ENCODE measurements at places on chromosomes 7 and 10.

DNA sequence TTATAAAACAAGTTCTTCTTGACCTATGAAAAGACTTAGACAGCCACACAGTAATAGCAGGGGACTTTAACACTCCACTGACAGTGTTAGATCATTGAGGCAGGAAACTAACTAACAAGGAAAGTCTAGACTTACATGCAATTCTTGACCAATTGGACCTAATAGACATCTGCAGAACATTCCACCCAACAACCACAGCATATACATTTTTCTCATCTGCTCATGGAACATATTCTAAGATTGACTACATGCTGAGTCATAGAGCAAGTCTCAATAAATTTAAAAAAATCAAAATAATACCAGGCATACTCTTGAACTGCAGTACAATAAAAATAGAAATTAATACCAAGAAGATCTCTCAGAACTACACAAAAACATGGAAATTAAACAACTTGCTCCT lies 219.5 kb upstream of the HPS1 start:
- DNase-seq, result no peak

DNA sequence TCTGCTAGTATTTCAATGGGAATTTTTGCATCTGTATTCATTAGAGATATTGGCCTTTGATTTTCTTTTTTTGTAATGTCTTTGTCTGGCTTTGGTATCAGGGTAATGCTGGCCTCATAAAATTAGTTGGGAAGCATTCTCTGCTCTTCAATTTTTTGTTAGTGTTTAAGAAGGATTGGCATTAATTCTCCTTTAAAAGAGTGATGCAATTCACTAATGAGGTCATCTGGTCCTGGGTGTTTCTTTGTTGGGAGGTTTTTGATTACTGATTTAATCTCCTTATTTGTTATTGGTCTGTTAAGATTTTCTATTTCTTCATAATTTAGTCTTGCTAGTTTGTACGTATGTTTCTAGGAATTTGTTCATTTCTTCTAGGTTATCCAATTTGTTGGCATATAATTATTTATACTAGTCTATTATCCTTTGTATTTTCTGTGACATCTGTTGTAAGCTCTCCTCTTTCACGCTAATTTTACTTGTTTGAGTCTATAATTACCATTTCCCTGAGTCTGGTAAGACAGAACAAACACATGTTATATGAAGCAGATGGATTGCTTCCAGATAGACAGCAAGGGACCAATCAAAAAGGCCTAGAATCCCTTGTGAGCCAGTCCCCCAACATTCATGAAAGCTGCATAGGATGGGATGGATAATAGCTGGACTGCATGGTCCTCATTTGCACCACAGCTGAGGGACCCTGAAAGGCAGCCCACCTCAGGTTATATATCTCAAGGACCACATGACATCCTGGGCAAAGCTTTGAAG lies 54.4 kb downstream of the MTPAP start:
- DNase-seq, result peak; percentile 63

GRCh38 chr7:90502539-90502938 lies 33.1 kb downstream of the PTTG1IP2 start:
- DNase-seq, result no peak

GRCh38 chr7:146176860-146177259 lies 60.3 kb downstream of the CNTNAP2 start:
- DNase-seq, result no peak

DNA sequence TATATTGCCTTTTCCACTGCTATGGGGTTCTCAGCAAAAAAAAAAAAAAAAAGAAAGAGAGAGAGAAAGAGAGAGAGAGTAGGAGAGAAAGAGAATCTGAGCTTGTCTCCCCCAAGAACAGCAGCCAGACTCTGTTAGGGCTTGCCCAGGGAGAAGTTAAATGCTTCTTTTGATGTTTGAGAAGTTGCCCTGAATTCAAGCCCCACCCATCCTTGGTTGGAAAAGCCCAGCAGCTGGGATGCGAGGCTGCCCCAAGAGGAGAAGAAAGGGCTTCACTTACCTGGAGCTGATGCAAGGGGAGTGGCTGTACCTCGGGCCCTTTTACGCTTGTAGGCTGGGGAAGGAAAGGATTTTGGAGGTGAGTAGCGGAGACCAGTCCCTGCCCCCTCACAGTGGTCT lies 20.9 kb upstream of the MGMT start:
- DNase-seq, result no peak

DNA sequence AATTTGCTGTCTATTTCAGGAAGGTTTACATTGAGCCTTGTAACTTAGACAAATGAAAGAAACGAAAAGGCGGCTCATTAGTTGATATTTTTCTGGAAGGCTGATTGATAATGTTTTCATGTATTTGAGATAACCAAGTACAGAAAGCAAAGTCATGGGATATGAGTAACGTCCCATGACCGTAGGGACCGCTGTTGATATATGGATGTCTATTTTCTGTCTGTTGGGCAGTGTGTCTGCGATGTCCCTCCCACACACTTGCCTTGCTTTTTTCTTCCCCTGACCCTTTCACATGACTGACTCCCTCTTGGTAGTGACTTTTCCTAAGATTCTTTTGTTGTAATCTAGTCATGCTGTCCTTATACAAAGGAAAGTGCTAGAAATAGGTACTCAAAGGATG lies 57.0 kb upstream of the GPR158 start:
- DNase-seq, result no peak

DNA sequence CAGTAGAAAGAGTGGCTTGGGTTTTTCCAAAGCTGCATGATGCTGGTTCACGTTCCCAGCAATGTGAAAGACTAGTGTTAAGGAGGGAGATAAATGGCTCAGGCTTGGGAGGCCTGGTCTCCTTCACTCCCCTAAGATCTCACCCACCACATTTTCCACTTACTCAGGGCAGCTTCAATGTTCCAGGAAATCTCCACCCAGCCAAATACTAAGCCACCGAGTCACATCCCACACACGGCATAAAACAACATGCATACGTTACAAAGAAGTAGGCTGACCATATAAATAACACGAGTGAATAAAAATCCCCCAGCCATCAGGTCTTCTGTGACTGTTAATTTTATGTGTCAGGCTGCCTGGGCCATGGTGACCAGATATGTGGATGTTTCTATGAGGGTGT lies 303.5 kb downstream of the SFMBT2 start:
- DNase-seq, result no peak

GRCh38 chr10:62454687-62455397 lies 80.7 kb downstream of the ZNF365 start:
- no peak for DNase-seq

All from NCI-H146 (cell line).